ENCODE measurements at places on chromosomes 5 and 9.

GRCh38 chr5:137735555-137736284 lies at the start of gene KLHL3:
KLHL3 (minus strand) TSS chr5:137736089; CDS start chr5:137735646, 443 bp downstream.
- DNase-seq: no peak

DNA sequence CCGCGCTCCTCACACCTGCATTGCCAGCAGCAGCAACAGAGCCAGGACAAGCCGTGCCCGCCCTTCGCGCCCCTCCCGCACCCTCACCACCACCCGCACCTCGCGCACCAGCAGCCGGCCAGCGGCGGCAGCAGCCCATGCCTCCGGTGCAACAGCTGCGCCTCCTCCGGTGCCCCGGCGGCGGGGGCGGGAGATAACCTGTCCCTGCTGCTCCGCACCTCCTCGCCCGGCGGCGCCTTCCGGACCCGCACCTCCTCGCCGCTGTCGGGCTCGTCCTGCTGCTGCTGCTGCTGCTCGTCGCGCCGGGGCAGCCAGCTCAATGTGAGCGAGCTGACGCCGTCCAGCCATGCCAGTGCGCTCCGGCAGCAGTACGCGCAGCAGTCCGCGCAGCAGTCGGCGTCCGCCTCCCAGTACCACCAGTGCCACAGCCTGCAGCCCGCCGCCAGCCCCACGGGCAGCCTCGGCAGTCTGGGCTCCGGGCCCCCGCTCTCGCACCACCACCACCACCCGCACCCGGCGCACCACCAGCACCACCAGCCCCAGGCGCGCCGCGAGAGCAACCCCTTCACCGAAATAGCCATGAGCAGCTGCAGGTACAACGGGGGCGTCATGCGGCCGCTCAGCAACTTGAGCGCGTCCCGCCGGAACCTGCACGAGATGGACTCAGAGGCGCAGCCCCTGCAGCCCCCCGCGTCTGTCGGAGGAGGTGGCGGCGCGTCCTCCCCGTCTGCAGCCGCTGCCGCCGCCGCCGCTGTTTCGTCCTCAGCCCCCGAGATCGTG lies 517 bp downstream of the KCNN2 start:
- DNase-seq: no peak

- peak; percentile 42 for DNase-seq
These were observed 101.7 kb downstream of the GDNF start for GRCh38 chr5:37738057-37738691.

- DNase-seq: no peak
These were observed 238.9 kb downstream of the CACNA1B start for GRCh38 chr9:138116521-138116920.

- no peak for DNase-seq
These were observed 67.7 kb downstream of the HMHB1 start for GRCh38 chr5:143879646-143880045.

- DNase-seq: no peak
These were observed 66.1 kb downstream of the PTPDC1 start for GRCh38 chr9:94150279-94150828.

GRCh38 chr9:136790640-136791515 lies at the start of gene TMEM141:
TMEM141 (plus strand) TSS chr9:136791344; CDS start chr9:136791371, 27 bp downstream.
- DNase-seq: peak; percentile 100

DNA sequence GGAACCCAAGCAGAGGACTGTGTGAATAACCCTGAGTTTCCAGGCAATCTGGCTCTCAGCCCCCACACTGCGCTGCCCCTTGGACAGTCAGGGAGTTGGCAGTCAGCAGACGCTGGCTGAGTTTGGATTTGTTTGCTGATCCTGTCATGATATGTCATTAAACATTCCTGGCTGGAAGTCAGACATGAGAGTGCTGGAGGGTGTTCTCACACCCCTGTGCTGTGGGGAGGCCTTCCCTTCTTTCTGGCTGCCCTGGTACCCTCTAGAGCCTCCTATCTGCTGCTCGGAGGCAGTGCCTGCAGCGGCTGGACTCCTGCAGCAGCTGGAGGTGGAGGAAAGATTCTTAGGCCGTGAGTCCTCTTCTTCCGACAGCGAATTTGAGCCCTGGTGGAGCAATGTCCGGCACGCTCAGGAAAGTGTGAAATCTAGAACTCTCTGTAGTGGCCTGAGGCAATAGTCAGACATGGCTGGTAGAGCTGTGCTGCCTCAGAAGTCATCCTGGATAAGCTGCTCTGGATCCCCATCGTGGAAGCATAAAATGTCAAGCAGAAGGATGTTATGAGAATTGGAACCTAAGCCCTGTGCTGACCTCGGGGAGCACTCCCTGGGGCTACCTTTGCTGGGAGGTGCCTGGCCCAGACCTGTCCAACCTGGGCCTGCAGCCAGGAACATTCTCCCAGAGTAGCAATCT lies 72.0 kb downstream of the PDE8B start:
- DNase-seq: peak; percentile 39

GRCh38 chr9:2625427-2625826 lies 3.8 kb downstream of the VLDLR start:
- no peak for DNase-seq

DNA sequence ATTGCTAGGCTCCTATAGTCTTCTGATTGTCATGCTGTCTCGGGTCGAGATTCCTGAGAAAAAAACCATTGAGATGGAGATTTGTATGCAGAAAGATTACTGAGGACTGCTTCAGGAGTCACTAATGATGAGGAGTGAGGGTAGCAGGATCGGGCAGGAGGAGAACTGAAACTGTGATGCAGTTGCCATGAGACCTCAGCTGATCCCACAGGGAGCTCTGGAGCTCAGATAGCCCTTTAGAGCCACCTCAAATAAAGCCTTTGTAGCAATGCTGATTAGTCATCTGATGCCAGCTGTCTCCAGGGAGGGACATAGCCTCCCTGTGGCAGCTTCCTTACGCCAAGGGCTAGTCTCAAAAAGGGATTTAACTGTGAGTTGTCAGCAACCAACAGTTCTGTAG lies 256.9 kb downstream of the DMAC1 start:
- DNase-seq: no peak

DNA sequence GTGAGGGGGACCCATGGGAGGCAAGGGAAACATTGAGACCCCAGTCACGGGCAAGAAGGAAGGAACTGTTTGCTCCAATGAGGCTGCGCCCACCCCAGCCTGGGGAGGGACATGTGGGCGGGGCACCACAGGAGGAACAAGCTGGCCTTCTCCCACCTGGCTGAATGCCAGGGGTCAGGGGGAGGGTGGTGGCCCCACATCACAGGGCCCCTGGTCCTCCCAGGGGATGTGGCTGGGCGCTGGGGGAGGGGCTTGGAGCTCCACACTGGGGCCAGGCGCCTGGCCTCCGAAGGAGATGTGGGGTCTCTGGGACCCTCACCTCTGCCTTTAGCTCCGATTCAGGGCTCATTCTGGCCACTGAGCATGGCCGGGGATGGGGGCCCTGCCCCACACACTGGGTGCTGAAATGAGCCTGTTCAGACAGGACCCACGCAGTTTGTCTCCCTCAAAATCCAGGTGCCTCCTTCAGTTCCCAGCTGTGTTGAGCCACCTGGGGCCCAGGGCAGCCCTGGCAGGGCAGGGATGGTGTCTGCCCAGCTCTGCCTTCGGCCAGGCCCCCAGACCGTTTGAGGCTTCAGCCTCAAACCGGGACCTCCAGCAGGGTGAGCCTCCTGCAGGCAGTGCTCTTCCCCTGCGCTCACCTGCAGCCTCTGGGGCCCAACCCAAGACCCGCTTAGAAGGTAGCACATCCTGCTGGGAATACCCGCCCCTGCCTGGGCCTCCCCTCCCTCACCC lies 33.2 kb upstream of the NOTCH1 start:
- no peak for DNase-seq

DNA sequence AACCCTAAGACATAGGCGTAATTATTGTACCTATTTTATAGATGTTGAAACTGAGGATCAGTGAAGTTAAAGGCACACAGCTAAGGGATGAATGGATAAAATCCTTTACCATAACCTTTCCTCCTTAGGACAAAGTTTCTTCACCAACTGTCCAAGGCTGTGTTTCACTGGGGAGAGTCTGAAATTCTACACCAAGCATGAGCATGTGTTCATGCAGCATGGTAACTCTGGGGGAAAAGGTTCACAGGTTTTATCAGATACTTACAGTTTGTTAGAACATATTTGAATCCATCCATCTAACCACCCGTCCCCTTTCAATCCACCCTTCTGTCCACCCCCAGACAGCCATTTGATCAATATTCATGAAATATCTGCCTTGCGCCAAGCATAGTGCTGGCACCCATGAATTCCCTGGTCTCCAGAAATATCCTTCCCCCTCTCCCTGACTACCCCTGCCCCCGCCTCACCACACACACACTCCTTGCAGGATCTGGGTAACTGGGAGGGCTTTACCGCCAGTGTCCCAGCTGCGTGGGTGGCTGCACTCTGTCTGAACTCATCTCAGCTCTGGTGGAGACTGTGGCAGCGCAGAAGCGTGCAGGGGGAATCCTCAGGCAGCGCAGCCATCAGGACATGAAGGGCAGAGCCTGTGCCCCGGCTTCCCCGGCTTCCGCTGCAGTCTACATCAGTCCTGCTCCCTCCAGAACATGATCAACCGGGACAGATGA lies 6.3 kb upstream of the KCNIP1 start:
- no peak for DNase-seq

- DNase-seq: no peak
These were observed 131.4 kb downstream of the MAST4 start for GRCh38 chr5:66727630-66728029.

GRCh38 chr9:114989600-114990410 lies 59.4 kb upstream of the TNFSF8 start:
- no peak for DNase-seq

DNA sequence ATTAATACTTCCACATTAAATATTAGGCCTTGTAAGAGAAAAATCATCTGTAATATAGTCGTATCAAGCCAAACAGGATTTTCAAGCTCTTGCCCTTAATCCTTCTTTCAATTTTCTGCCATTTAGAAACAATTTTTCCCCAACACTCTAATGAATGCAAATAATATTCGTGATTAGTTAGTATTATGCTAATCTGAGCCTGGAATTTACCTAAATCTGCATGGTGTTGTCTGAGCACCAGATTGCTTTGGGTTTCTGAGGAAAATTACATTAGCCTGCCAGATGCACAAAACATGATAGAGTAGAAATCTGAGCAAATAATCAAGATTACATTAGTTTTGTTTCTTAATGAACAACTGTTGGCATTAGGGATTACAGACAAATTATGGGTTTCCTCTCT lies 176.6 kb downstream of the ZDHHC21 start:
- no peak for DNase-seq

DNA sequence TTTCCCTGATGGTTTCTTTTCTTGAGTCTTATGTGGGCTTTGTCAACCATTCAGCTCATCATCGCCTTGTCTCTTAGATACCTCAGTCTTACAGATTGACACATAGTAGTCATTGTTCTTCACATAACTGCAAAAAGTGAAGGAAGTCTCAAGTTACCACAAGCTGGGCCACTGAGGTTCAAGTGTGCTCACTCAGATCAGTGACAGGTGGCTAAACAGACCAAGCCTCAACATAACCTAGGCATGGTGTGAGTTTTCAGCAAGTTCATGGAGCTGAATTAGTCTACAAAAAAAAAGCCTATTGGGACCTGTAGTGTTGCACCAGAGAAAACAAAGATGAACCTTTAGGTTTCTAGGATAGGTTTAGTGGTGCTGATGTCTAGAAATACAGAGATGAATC lies 58.2 kb downstream of the RFK start:
- no peak for DNase-seq

DNA sequence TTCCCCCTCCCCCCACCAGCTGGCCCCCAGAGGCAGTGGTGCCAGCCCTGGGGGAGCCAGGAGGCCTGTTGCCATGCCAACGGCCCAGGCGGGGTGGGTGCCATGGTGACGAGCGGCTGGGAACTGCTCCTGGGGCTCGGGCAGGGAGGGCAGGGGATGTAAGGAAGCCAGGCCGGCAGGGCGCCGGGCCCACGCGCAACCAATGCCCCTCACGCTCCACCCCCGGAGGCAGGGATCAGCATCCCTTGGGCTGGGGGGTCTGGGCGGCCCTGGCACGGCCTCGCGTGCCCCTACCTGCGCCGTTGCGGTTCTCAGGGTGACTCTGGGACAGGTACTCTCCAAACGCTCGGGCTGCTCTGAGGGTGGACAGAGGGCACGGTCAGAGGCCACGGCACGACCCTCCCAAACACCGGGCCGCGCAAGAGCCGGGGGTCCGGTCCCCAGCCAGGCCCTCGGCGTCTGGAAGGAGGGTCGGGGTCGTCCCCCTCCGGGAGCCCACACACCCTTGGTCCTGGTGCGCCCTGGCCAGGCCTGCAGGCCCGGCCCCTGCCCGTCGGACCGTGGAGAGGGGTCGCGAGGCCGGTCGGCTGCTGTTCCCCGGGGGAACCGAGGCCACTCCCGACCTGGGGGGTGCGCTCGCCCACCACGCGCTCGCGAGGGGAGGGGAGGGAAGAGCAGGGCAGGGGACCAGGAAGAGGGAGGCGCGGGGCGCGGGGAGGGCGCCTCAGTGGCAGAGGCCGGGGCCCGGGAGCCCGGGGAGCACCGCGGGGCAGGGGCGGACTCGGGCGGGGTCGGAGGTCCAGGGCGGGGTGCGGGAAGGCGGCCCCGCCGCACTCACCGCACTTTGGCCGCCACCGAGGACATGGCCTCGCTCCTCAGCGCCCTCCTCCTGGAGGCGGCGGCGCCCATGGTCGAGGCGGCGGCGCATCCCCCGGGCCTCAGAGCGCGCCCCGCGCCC lies 661 bp downstream of the NSMF start:
- no peak for DNase-seq

DNA sequence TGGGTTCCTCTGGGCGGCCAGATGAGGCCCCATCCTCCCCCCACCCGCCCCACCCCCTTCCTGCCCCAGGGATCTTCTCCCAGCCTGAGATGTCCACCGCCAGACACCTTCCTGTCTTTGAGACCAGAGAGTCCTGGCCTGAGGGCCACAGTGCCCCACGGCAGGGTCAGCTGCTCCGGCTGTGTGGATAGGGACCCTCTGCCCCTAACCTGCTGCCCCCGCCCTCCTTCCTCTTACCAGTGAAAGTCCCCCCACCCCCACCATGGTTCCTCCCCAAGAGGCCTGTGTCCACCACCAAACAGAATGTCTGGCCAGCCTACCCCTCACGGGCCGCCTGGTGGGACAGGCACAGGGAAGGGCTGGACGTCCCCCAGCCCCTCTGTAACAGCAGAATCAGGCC lies 43.0 kb upstream of the UBAC1 start:
- no peak for DNase-seq

- DNase-seq: no peak
These were observed 360.7 kb downstream of the ARHGEF28 start for GRCh38 chr5:73986729-73987128.

- DNase-seq: no peak
These were observed 149.8 kb downstream of the MACIR start for GRCh38 chr5:103408408-103408807.

- DNase-seq: no peak
These were observed 251.1 kb upstream of the TUT7 start for GRCh38 chr9:86605303-86605702.

GRCh38 chr5:78519198-78519941 lies 129.2 kb downstream of the LHFPL2 start:
- no peak for DNase-seq

- no peak for DNase-seq
These were observed 115.6 kb upstream of the COL5A1 start for GRCh38 chr9:134525841-134526583.

- peak; percentile 94 for DNase-seq
These were observed 21.3 kb upstream of the NDST1 start for GRCh38 chr5:150486402-150487198.

- DNase-seq: no peak
These were observed 181.0 kb upstream of the OTULINL start for GRCh38 chr5:14400611-14401010.

All from T47D (cell line).